ENCODE measurements at places on chromosomes 4 and X.

DNA sequence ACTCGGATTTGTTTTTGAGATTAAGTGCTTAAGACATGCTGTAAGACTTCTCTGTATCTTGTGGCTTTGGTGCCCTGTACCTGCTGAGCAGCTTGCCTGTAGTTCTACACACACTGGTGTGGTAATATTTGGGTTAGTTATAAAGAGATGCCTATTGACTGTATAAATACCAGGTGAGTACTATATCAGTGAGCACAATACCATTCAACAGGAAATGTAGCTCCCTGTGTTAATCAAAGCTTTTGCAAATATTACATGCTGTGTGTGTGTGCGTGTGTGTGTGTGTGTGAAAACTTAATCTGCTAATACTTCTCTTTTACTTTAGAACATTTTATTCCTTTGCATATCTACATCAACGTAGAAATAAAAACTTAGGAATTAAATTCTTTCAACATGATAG is 30.1 kb downstream of the MYOZ2 start:
- DNase-seq: no peak

GRCh38 chrX:154751203-154751668 is 359 bp upstream of the GAB3 start:
- no peak for DNase-seq

GRCh38 chr4:144579411-144580030 is 66.4 kb upstream of the HHIP start:
- no peak for DNase-seq

DNA sequence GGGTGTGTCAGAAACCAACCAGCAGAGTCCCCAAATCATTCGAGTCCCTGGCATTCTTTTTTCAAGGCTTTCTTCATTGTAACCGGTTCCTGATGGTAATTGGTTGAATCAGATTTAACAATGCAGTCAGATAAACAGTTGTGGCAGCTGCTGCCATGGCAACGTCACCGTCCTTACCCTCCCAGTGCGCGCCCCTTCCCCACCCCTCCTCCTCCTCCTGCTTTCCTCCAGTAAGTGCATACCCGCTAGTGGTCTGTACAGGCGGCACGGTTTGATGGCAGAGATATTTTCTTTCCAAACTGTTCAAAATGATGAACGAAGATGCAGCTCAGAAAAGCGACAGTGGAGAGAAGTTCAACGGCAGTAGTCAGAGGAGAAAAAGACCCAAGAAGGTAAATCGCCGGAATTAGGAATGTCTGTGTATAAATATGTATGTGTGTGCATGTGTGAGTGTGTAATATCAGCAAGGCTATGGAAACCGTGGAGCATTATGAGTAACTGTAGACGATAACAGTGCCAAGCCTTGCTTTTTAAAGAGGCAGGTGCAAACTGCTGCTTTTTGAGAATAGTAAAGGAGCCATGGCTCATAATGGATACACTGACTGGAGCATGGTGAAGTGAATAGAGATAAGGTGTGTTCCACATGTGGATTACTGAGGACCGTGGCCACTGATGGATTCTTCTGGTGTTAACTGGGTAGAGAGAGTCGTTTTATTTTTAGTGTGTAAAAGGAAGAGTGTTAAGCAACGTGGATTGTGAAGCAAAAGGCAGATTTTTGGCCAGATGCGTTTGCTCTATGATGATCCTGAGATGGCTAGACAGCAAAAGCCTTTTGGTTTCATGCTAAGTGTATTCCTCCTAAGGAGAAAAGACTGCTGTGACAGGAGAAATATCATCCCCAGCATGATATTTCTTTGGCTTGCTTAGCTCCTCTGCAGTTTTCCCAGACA is at the start of gene ANK2:
TSS of gene ANK2 (plus strand) at position 233 of the 950 bp plus-strand sequence. CDS start at position 309, 76 bp downstream.
- DNase-seq: no peak

DNA sequence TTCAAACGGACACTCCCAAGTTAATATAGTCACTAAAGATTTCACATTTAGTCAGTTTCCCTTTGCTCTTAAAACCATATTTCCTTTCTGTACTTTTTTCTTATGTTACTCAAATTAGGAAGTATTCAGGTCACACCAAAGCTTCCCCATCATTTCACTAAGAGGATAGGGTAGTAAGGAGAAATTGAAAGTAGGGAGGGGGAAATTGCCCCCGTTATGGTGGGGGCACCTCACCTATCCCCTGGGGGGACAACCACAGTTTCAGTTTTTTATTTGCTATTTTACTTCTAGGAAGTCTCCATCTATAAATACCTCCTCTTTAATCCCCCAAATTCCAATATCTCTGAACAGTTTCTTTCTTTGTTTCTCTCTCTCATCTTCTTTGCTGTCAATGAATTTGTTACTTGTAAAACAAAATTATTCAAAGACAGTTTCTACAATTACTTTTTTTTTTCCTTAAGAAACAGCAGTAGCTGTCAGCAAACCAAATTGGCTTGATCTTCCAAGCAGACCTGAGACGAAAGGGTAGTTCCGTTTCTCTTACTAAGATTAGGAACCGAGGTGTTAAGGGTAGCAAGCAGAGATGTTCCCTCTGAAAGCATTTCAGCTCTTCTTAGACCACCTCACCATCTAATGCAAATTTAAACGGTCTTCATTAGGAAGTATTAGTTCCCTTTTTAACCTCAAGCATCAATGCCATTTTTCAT is 160.2 kb upstream of the KLF3 start:
- DNase-seq: no peak

DNA sequence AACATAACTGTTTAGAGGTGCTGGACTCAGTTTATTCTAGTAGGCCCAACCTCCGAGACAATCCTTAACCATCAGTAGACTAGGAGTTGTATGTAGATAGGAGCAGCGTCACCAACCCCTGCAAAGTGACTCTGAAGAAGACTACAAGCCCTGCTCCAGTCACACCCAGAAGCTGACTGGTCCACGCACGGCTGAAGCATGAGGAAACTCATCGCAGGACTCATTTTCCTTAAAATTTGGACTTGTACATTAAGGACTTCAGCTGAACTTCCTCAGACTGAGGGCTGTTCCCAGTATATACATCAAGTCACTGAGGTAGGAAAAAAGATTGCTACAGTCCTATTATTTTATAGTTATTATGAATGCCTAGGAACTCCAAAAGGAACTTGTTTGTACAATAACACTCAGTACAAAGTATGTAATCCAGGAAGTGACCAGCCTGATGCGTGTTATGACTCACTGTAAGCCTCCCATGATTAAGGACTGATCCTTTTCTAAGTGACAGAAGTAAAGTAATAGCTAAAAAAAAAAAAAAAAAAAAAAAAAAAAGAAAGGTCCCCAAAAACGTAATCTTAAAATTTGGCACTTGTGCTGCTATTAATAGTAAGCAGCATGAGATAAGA is 41.6 kb upstream of the UGT2B7 start:
- no peak for DNase-seq

- no peak for DNase-seq
These were observed 4.4 kb downstream of the APBB2 start for GRCh38 chr4:41209901-41210300.

GRCh38 chrX:1821846-1822245 is 207.0 kb downstream of the ASMT start:
- no peak for DNase-seq

DNA sequence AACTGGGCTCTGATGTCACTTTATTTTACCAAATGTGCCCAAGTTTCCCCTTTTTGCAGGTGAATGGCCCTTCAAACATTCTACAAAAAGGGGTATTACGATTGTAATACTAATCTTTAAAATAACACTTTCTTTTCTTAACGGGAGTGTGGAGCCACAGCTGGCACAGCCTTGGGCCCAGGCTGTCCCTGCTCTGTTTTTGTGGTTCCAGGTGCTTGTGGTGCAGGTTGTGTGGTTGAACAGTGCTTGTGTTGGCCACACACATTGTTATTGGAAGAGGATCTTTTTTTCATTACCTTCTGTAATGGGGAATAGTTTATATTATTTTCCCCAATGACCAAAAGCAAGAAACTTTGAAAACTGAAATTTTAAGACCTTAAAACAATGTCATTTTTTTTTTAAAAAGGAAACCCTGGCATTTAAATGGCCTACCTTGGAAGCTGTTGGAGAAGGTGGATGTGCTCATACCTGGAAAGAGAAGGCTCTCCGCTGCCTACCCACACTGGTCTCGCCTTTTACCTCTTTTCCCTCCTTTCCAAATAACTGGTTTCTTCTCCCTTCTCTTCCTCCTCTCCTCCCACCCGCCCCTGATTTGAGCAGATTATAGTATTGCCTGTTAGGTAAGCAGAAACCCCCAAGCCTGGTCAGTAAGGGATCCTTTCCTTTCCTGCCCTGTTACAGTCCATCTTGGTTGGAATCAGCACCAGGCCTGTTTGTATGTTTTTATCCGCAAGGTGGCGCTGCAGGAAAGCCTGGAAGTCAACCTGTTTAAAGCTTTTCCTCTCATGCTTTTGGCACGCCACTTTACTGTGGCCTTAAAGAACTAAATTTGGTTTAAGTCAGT is 28.6 kb downstream of the HADH start:
- DNase-seq: peak; percentile 83

DNA sequence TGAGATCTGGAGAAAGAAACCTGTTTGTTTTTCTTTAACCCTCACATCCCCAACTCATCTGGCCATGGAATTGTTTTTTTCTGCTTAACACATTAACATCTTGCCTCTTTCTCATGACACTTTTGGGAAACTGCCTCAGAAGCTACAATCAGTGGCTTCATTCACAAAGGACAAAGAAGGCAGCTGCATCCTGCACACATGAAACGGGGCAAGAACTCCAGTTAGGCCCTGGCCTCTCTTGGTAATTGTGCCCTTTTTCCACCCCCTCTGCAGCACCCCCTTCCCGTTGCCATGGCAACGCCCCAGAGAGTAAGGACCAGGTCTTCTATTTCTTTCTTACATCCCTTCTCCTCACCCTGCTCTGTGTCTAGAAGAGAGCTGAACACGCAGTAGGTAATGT is 103.4 kb downstream of the PDGFRA start:
- DNase-seq: no peak

DNA sequence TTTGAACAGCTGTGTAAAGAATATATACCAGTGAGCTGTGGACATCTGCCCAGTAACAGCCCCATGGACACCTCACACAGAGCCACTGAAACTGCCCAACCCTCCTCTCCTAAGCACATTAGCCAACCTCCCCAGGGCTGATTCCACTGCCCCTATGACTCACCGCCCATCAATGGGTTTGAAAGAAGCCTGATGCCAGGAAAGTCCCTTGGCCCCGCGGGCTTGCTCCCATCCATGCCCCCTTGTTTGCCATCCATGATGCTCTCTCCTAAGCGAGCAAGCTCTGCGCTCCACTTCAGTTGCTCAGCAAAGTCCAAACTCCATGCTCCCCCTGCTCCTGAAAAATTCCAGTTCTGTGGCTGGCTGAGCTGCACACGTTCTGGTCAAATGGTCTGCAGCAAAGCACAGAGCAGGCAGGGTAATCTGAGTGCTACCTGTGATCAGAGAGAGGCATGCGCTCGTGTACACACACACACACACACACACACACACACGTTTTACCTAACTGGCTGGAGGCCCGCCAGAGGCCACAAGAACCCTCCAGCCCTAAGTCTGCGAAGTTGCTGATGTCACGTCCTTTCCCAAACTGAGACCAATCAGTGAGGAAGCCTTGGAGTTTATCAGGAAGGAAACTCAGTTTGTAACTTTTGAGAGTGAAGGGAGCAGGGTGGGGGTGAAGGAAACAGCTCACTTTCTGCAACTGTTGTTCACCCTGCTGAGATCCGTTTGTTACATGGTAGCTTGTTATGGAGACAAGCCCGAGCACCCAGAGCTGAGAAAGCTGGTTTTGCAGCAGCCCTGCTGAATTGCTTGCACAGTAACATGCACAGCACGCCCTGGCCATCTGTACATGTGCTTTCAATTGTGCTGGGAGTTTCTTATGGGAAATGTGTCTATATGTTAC is at the start of gene ASB9:
TSS of gene ASB9 (minus strand) at position 466 of the 904 bp plus-strand sequence. CDS start at position 257, 209 bp downstream.
- DNase-seq: peak; percentile 15

- no peak for DNase-seq
These were observed 168.5 kb upstream of the SH3RF1 start for GRCh38 chr4:169439244-169439643.

GRCh38 chr4:173535165-173535902 is 5.3 kb upstream of the HAND2 start:
- no peak for DNase-seq

- no peak for DNase-seq
These were observed 33.2 kb downstream of the PCGF3 start for GRCh38 chr4:738781-739280.

- DNase-seq: no peak
These were observed 7.1 kb upstream of the CXCL5 start for GRCh38 chr4:74005528-74005927.

DNA sequence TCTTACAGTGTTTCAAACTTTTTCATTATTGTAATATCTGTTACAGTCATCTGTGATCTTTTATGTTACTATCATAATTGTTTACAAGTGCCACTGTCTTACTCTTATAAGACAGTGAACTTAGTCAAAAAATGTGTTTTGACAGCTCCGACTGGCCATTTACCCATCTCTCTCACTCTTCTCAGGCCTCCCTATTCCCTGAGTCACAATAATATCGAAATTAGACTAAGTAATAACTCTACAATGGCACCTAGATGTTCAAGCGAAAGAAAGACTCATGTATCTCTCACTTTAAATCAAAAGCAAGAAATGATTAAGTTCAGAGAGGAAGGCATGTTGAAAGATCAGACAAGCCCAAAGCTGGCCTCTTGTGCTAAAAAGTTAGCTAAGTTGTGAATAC is 184.2 kb downstream of the CDS1 start:
- no peak for DNase-seq

DNA sequence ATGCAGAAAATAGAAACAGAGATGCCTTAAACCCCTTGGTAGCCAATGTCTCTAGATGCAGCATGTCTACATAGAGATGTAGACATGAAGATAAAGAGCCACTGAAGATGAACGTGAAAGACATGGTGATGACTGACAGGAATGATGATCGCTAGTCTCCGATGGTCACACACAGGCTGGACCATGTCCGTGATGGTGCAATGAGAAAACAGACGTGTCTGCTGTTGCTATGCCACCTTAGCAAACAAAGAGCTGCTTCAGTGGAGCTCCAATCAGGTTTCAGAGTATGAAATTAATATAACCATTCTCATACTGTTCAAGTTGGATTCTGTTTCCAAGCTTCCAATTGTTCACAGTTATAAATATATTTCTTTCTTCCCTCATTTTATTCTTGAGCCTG is 256.5 kb downstream of the CAMK2D start:
- DNase-seq: no peak

DNA sequence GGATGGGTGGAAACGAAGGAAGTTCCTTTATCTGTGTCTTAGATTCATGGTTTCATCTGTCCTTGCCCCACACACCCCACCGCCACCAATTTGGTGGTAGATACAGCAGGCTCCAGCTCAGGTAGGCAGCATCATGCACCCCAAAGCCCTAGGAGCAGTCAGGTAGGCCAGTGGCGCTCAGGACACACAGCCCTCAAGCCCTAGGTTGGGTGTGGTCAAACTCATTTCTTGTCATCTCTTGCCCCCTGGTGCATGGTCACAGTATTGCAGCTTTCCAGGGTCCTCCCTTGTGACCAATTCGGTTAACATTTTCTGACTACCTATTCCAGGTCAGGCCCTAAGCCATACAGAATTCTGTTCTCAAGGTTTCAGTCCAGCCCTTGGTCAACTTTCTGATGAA is 14.5 kb upstream of the PRRG3 start:
- DNase-seq: peak; percentile 53

- DNase-seq: no peak
These were observed 12.4 kb downstream of the PHKA2 start for GRCh38 chrX:18971506-18971905.
